ENCODE measurements at places on chromosomes 2 and 18.

DNA sequence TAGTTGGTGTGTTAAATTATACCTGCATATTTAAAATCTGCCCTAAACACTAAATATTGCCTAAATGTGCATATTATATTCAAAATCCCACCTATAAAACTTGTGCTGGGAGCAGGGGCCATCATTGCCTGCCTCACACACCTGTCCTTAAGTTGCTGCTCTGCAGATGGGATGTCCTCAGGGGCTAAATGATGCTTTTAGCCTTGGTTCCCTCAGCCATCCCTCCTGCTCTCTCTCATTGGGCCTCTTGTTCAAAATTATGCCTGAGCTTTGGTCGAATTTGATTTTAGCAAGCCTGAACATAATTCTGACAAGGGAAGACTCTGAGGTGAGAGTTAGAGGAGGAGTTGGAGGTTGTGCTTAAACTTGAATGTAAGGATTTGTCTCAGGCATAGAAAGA, 318.3 kb upstream of the RAB12 start:
- DNase-seq = no peak

DNA sequence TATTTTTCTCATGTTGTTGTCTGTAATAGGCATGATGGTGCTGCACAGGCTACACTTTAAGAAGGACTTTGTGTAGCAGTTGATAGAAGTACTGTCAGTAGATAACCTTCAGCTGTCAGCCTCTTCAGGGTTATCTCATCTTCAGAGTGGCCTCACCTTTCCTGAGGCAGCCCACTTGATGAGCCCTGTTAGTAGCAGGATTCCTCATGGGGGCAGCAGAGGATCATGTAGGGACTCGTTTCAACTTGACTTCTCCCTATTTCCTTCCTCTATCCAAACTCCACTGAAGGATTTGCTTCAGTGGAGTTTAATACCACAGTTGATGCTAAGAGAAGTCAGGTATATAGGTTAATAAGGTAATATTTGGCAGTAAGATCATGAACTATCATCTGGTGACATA, 530.3 kb upstream of the FSIP2 start:
- no peak for DNase-seq

GRCh38 chr18:49168281-49168985, 217.7 kb upstream of the SMAD7 start:
- DNase-seq = no peak

GRCh38 chr2:24245986-24246776, 71.3 kb downstream of the FAM228A start:
- DNase-seq = no peak

- DNase-seq = no peak
These were observed 3.6 kb upstream of the ST3GAL5 start for GRCh38 chr2:85892216-85892944.

- no peak for DNase-seq
These were observed 37.2 kb upstream of the SLC8A1 start for GRCh38 chr2:40488927-40489677.

DNA sequence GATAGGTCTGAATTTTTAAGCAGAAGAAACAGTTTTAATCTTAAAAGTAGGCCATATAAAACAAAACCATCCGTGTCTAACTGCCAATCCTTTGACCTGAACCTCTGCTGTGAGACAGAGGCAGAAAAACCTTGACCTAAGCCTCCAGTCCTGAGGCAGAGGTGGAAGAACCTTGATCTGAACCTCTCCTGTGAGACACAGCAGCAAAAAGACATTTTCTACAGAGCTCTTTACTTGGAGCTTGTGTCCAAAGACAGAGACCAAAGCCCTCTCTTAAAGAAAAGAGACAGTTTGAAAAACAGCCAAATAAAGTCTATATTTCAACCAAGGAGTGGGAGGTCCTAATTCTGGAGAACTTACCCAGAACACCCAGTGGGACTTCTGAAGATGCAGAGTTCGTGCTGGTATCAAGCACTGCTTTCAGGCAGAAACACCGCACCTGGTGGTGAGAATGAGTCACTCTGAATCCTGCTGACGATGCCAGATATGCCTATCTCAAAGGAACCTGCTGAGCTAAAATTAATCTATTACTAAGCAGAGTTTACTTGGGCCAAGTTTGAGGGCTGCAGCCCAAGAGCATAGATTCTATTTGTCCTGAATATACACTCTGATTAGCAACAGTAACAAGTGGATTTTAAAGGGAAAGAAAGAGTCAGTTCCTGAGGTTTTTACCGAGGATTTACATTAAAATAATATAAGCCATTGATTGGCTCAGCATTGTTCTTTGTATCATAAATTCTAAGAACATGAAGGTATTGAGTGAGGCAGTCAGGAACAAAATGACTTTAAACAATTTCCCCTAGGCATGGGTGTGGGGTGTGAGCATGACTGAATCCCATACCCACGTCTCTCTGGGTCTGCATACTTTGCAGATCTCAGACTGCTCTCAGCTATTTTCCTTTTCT, 806.4 kb downstream of the TRIB2 start:
- DNase-seq = no peak

GRCh38 chr2:169237286-169237685, 125.0 kb downstream of the LRP2 start:
- no peak for DNase-seq

GRCh38 chr18:62788876-62789275, 73.5 kb downstream of the PHLPP1 start:
- no peak for DNase-seq

DNA sequence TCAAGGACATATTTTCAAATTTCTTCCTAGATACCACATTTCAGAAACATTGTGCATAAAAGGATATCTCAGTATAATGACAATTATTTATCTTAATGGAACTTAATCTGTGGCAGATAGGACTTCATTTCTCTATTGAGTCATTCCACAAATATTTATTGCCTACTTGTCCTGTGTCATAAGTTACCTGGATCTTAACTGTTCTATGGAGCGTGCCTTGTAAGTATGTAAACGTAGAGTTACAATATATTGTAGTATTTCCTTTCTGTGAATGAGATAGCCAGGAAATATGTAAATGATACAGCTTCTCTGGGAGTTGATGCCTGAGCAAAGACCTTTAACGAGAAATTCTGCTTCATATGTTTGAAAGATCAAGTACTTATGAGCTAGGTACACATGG, 2.5 kb downstream of the AGFG1 start:
- no peak for DNase-seq

DNA sequence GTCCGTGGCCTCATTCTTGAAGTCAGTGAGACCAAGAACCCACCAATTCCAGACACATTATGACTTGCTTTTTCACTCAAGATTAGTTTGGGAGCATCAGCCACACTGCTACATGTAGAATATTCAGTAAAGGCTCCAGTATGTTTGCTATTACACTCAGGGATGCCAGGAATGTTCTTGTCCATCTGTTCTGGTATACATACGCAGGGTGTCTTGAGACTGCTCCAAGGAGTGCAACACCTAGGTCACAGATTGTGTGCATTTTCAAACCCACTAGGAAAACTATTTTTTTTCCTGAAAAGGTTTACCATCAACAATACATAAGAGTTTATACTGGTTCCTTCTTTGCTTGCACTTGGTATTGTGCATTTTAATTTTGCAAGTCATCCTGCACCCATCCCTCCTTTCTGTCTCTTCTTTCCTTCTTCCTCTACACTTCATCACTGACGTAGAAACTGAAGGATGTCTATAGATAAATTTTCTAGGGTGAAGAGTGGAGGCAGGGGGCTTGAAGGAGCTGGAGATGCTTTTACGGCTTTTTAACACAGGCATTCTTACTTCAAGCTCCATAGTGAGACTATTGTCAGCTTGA, 35.3 kb upstream of the MAP2 start:
- no peak for DNase-seq

DNA sequence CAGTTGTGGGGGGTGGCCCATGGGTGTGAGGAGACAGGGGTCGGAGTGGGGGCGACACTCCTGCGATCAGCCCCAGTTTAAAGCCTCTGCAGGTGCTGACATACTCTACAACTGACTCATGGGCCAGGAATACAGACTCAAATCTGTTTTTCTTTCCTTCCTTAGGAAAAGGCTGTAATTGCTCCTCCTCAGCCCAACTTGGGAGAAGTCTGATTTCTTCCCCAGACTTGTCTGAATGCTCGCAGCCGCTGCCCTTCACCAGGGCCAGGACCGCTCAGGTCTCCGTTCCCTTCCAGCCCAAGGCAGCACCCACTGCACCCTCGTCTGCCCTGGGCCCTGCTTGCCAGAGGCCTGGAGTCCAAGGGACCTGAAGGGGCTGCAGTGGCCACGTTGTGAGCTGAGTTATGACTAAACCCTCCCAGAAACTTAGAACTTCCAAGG, 41.3 kb downstream of the RHOB start:
- no peak for DNase-seq

- no peak for DNase-seq
These were observed 40.7 kb downstream of the INO80D start for GRCh38 chr2:206045251-206045650.

DNA sequence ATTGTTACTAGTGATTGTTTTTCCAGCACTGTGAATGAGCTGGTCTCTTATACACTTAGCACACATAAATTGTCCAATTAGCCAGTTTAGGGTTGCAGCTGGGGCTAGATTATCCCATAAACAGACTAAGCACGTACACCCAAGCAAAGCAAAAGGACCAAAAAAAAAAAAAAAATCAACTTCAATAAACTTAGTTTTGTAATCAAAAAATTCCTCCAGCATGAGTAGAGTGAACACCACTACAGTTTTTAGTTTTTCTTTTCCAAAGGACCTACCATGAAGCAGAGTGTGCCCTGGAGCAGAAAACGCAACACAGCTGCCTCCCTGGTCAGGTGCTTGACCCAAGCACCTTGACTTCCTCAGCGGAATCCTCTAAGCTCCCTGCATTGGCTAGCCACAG, 249.4 kb upstream of the SLC14A2 start:
- no peak for DNase-seq

DNA sequence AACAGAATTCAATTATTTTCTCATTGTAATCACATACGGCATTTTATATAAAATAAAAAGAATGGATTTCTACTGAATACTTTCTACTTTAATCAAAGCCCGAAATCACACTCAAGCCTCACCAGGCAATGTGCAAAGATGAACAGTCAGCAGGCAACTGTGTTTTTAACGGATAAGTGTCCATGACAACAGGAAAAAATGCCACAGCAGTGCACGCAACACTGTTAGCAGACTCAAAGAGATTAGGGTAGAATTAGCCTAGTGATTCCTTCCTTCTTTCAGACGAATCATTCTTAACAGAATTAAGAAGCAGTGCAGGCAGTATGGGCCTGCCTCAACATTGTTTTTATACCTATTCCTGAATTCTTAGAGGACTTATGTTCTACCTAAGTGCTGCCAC, 135.6 kb downstream of the CDH2 start:
- peak; percentile 44 for DNase-seq

- DNase-seq = no peak
These were observed 116.7 kb upstream of the CHST9 start for GRCh38 chr18:27301615-27302378.

DNA sequence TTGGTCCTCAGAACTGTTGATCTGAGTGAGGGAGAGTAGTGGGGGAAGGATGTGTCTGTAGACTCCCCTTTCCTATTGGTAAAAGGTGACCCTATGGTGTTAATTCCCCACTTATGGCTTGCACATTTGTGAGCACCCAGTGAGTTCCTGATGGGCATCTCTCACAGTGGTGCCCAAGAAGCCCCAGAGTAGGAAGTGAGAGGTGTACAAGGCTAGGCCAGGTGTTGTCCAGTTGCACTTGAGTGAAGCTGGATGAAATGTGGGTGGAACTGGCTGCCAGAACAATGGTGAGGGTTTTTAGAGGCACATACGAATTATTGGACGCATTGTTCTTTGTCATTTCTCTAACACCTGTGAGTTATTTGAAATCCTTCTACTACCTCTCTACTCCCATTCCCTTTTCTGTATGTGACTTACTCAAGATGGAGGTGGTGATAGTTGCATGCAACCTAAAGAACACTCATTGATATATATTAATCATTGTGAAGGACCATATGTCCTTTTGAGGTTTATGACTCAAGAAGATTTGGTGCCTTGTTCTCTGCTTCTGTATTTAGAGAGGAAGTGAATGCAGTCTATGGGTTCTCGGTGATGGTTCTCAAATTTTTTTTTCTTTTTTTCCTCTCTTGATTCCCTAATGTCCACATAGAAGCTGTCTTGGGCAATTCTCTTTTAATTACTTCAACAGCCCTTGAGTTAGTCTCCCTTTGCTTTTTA, 162.7 kb downstream of the FSHR start:
- DNase-seq = no peak

DNA sequence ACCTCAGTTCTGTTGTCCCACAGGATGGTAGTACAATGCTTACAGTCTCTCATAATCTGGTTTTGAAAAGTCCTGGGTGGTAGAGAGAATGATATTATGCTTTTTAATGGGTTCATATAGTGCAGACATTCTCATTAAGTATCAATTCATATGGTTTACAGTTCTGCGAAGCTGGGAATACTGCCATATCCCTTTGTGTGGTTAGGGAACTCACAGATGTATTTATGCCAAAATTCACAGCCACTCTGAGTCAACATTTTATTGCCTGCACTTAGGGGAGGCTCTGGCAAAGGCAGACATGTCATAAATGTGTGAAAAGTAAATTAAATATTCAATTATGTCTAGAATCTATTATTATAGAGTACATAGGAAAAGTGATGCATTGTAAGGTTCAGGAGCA, 808.2 kb downstream of the SUCLG1 start:
- DNase-seq = no peak

DNA sequence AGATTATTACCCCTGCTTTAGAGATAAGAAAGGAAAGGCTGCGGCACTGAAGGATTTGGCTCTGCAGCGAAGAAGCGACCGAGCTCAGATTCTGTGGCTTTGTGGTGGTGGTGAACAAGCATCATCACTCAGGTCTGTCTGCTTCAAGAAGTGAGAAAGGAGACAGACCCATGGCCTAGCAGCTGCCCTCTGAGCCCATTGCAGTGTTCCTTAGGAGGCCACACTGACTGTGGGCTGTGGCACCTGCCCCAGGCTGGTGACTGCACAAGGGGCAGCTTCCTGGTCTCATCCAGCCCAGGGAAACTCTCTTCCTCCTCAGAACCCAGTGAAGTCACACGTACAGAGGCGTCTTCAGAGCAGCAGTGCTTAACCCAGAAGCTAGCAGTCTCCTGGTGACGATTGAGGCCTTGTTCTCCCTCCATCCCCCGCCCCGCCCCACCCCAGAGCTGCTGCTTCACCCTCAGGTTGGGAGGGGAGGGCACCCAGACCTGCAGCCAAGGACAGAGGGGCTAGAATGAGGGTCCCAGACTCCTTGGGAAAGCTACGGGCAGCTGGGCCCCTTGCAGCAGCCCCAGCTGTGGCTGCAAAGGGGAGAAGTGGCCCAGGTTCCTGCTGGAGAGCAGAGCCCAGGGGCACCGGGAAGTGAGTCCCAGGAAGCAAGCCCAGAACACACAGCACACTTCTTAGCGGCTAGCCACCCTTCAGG, 22.2 kb downstream of the BIN1 start:
- DNase-seq = no peak

Measured in hippocampal formation (tissue), 2 donors.